Body of pancreas (tissue), 4 donors: ENCODE measurements at places on chromosomes 13 and 19. TPM values are rescaled to one million over a fixed set of nuclear protein-coding genes. Genes with fewer than 3 reads are reported as not detected.

ZNF177 gene
- total RNA-seq, result 0.66 TPM

DPY19L3 gene
- 24.4 TPM for total RNA-seq

PSG7 gene
- total RNA-seq, result not detected

C5AR2 gene
- total RNA-seq, result not detected
